Kidney tubule cell (primary cell): ENCODE measurements at places on chromosomes 12 and 14.

DNA sequence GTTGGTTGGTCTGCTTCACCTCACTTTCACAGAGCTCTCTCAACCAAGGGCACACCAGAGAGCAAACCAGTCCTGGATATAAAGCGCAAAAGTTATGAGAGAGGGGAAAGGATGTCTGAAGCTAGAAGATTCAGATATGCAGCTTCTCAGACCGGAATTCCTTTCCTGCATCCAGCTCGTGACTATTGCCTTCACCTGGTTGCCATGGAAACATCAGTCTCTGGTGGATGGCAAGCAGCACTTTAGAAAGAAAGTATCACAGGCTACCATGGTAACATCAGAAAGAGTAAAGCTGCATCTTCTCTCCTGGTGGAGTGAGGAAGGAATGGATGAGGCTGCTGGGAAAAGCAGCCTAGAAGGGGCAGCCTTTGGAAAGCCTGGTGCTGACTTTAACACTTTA lies 13.7 kb downstream of the REM2 start:
- DNase-seq, result peak; percentile 22

DNA sequence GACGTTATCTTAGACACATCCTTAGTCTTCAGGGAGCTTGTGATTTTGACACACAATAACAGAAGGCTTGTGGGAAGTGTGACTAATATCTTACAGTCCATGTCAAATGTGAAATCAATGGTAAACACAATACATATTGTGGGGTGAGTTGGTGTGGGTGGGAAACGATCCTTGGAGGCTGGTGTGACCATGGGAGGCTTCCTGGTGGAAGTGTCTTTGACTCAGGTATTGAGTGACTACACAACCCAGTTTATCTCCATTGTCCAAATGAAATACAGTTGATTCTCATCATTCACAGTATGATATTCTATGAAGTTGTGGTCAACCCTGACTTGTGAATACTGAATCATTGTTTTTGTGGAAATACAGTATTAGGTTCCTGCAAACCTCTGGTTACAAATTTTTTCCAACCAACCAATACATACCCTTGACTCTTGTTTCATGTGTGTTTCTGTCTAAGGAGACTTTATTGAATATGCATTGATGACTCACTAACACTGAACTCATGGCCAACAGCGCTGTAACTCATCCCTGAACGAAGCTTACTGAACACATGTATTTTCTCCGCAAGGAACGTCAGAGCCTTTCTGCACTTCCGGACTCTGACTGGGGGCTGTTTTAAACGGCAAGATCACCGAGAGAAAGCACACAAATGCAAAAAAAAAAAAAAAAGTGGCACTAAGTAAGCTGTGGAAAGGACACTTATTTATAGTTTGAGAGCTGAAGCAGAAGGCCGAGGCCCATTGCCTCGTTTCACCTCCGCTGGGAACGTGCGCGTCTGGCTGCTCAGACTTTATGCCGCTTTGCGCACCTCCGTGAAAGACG lies 59.0 kb downstream of the CLMN start:
- peak; percentile 59 for DNase-seq

- DNase-seq, result no peak
Measured at GRCh38 chr12:46379352-46379751, 6.8 kb upstream of the SLC38A2 start.

- DNase-seq, result peak; percentile 22
Measured at GRCh38 chr12:51863363-51863932, 14.9 kb upstream of the FIGNL2 start.

DNA sequence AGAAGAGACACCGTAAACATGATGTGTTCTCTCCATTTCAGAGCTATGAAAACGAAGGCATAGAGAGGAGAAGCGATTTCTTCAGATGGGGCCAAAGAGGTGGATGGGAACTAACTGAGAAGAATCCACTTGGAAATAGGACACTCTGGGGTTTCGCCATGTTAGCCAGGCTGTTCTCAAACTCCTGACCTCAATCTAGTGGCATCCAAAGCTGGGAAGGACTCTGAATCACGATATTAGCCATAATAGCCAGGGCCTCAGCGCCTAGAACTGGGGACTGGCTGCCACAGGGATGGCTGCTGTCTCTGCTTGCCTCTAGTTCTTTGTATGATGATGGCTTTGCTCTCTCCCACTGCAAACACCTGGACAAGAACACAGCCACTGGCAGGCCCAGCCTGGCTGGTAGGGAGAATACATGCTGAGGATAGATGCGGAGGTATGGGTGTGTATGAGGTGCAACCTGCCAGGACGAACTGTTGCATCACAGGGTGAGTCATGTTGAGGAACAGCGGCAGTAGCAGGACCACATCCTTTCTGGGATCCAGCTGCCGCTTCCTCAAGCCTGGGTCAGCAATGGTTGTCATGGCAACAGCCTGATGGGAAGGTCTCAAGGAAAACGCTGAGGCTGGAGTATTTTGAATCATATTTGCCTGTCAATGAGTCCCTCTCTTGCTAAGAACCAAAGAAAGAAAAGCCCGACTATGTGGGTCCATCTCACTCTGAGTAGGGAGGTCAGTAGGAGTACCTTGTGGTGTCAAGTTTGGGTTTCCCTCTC lies 31.1 kb downstream of the CCDC177 start:
- DNase-seq, result peak; percentile 94

- peak; percentile 74 for DNase-seq
Measured at GRCh38 chr12:105253866-105254513, 18.0 kb upstream of the APPL2 start.

GRCh38 chr14:36300337-36300736 lies 20.1 kb downstream of the MBIP start:
- peak; percentile 36 for DNase-seq
